ENCODE measurements at places on chromosomes 1 and 21.

DNA sequence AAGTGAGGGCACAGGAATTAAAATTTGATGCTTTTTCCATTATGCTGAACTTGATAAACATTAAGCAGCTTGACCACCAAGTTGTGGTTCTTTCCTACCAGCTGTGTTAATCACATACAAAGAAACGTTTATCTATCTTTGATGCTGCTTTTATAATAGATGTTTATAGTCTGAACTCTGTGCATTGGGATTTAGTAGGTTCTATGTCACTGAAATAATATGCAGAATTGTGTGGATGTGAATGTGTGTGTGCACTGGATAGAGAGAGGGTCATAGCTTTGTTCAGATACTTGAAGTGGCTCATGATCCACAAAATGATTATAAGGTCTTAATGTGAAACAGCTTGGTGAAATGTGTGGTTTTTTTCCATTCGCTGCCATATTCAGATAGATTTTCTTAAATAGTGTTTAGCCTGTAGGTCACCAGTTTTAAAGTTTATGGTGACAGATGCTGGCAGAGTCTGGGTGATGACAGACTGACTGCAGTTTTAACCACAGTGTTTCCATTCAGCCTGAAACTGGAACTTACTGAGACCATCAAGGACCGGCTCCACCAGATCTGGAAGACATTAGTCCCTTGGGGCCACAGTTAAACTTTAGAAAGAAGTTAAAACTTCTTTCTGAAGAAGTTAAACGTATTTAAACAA is 10.2 kb downstream of the DDI2 start:
- no peak for DNase-seq

DNA sequence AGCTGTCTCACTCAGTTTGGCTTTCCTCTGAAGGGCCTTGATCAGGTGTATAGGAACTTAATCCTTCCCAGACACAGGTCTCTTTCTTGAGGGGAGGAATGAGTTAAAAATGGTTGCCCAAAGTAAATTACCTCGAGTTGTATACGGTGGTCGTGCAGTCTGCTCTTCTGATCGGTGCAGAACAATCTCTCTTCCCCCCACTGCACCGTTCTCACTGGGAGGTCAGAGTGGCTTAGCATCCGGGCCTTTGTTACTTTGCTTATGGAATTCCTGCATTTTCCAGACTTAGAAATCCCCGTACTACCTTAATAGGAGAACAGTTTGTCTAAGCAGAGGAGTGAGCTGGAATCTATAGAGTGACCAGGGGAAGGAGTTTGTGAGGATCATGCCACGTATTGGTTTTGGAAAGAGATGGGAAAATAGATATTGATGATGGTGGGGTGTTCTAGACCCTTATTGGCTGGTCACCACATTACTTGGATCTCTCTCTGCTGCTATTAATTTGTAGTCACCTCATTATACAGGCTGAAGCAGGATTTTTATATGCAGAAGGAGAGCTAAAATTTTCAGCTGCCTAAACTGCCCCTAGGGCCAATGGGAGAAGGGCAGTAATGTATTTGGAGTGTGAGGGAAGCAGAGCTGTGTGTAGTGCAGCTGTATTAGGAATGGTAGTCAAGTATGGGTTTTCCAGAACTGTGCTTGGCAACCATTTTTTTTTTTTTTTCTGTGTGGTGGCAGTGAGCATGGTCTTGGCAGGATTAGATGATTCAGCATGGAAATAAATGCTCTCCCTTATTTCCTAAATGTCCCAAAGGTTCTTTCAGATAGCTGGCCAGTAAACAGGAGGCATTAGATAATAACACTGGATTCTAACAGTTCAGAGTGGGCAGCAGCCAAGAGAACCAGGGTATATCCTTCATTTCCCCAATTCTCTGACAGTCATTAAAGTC is 81.5 kb downstream of the NDUFS5 start:
- DNase-seq, result no peak

GRCh38 chr1:33117440-33118085 is 36.6 kb downstream of the AZIN2 start:
- DNase-seq, result no peak

DNA sequence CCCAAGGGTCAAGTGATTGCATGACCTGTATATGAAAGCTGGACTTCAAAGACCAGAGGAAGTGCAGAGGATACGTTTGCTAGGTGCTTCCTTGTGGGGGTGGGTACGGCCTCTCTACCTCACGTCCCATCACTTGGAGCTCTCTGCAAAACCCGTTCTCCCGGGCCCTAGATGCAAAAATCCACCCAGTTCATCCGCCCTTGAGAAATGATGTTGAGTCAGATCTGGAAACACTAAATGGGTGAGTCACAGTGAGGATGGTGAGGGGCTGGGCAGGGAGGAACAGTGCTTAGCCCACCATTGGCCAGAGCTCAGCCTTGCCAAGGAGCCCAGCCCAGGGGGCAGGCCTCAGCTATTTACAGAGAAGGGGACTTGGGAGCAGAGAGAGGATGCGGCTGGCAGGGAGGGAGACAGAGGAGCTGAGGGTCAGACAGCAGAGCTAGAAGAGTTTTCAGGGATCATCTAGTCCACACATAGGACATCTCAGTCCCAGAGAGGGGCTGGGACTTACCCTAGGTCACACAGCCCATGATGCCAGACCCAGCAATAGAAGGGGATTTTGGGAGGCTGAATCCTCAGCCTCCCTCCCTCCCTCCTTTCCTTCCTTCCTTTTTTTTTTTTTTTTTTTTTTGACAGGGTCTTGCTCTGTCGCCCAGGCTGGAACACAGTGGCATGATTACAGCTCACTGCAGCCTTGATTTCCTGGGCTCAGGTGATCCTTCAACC is 14.6 kb downstream of the ARHGEF10L start:
- no peak for DNase-seq

- DNase-seq, result no peak
Measured at GRCh38 chr21:38590449-38591217, 92.4 kb upstream of the ERG start.

DNA sequence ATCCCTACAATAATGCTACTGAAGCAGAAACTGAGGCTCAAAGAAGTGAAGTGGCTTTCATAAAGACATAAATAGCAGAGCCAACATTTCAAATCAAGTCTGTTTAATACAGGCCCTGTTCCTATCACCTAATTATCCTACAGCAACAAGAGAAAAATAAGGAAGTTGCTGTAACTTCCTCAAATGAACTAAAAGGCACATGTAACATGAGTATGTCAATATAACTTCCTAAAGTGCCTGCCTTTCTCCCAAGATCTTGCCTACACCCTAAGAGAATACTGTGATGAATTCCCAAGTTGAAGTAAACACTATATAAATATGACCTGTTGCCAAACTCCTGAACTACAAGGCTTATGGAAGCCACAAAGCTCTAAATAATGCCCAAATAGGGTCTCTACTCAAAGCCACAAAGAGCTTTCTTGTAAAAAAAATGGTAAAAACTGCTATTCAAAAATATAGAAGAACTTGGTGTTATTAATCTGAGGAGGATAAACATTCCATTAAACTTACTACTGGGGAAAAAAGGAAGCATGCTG is 8.6 kb downstream of the BEND5 start:
- DNase-seq, result no peak

- DNase-seq, result no peak
Measured at GRCh38 chr1:158818560-158818959, 12.6 kb upstream of the MNDA start.

GRCh38 chr1:202149566-202149965 is 5.0 kb upstream of the ARL8A start:
- DNase-seq, result no peak

DNA sequence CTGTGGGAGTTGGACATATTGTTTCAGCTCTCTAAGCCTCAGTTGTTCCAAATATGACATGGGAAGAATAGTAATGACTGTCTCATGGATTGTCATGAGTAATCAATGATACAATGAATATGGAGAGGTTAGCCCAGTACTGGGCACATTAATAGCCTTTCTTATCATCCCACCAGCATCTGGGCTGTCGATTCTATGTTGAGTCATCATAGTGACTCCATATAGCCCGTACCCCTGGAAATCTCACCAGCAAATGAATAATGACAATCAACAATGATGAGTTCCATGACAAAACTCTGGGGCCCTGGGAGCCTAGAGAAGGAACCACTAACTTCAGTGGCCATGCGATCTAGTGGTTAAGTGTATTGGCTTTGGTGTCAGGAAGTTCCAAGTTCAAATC is 39.7 kb upstream of the GJB5 start:
- no peak for DNase-seq

DNA sequence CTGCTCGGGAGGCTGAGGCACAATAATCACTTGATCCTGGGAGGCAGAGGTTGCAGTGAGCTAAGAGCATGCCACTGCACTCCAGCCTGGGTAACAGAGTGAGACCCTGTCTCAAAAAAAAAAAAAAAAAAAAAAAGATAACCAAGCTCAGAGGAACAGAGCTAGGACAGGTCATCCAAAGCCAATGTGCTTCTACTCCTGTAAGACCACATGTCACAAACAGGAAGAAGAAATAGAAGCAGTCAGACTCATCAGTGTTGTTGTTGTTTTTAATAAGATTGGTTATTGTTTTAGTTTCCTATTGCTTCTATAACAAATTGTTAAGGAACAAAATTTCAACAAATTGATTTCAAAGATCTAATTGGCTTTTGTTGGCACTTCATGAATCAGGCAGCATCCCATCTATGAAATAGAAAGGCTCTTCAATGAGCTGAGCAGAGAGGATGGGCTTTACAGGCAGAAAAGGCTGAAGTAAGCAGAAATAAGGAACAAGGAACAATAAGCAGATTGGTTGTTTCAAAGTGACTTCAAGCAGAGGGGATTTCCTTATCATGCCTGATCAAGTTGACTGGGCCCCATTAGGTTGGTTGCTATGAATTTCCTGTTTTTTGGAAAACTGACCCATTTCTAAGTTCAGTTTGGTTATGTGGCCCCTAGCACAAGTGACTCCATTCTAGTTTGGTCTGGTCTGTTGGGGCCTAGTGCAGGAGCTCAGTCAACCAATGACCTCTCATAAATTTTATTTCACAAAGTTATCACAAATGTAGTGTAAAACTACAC is 6.0 kb upstream of the AKNAD1 start:
- no peak for DNase-seq

DNA sequence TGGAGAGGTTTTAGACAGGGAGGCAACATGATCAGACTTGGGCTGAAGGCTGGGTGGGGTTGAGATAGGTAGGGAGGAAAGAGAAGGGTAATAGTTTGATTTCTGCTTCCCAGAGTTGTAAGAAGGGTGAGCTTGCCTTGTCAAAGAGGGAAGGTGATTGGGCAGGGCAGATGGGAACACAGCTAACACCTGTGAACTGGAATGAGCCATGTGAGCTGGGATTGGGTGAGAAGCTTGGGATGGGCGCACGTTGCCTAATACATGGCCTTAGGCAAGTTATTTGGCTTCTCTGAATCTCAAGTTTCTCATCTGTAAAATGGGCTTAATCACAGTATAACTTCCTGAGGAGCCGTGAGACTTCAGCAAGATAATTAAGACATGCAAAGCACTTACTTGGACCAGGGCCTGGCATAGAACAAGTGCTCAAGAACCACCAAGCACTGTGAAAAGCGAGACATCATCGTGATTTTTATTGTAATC is 33.8 kb upstream of the ID3 start:
- DNase-seq, result no peak

DNA sequence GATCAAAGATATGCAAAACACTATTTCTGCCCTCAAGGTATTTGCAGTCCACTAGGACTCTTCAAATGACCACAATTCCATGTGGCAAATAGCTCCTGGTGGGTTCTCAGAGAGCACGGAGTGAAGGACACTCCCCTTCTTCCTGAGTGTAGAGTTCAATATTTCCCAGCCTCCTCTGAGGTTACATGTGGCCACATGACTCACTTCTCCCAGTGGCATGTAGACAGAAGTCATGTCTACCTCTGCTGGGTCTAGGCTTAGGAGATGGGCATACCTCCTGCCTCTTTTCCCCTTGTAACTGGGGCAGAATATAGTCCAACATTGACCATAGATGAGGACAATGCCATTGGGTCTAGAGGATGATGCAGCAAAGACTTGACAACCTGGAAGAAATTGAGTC is 191.4 kb downstream of the MIS18A start:
- DNase-seq, result no peak

DNA sequence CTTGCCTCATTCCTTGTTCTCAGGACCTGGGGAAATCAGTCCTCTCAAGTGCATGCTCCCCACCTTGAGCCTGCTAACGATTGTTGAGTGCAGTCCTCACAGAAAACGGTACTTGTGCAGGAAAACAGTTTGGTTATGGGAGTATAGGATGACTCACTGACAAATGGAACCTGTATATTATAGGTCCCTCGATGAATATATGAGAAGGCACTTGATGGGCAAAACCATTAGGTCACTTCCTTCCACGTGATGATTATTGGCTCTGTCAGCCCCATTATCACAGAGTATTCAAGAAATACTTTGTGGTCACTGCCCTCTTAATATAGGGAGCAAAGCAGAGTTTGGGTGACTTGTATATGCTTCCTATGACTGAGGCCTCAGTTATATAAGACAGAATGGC is 6.2 kb downstream of the CCDC17 start:
- DNase-seq, result no peak

- no peak for DNase-seq
Measured at GRCh38 chr1:210344706-210345105, 16.0 kb downstream of the HHAT start.

GRCh38 chr21:43758811-43759210 is 17.3 kb downstream of the CSTB start:
- DNase-seq, result no peak

DNA sequence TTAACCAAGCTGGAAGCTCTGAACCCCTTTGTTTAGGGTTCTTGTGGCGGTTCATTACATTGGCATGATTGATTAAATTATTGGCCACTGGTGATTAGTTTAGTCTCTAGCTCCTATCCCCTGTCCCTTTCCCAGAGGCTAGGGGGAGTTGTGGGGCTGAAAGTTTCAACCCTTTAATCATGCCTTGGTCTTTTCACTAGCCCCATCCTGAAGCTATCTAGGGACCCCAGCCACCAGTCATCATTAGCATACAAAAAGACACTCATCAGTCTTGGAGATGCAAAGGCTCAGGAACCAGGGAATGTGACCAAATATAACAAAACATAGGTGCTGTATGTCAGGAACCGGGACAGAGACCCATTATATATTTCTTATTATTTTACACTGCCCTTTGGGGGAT is 34.7 kb upstream of the SNX27 start:
- no peak for DNase-seq

DNA sequence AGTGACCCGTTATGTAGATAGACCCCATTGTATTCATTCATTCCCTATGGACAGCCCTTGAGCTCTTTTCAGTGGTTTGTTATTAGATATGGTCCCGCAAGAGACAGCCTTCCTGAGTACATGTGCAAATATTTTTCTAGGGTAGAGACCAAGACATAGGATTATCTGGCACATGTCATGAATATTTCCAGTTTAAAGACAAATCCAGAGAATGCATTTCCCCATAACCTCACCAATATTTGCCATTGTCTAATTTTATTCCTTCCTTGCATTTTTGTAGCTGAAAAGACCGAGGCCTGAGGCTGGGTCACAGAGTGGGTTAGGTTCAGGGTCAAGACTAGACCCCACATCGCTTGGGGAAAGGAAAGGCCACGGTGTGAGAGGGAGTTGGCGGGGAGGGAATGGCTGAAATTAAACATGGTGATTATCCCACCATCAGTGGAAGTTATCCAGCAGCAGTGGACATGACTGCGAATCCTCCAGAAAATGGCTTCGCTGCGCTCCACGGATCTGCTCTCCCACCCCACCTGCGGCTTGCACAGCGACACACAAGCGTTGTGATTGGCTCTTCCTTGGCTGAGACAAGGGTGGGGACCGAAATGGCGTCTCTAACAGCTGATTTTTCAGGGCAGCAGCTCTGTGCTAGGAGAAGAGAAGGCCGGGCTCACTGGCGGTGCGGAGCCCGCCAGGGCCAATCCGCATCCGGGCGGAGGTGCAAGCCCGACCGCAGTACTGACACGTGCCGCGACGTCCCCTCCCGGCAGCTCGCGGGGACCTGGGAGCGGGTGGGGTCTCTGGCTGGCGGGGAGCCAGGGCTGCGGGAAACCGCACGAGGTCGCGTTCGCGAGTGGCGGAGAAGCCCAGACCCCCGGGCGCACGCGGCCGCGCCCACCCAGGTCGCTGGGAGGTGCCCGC is 16.1 kb upstream of the STMN1 start:
- DNase-seq, result peak; percentile 33

All from stimulated activated CD4-positive, alpha-beta T cell treated with anti-CD3 and anti-CD28 coated beads, Interleukin-4, amount 100 ng/mL, for 24 hours (primary cell).